T1000 (cell line): ENCODE measurements at places on chromosomes 5 and 9.

GRCh38 chr5:59449905-59450644 lies 443.5 kb downstream of the PDE4D start:
- DNase-seq = no peak

GRCh38 chr9:72855890-72856523 lies 96.8 kb downstream of the ALDH1A1 start:
- DNase-seq = no peak

- DNase-seq = no peak
Measured at GRCh38 chr9:22790329-22790728, 343.7 kb downstream of the DMRTA1 start.

DNA sequence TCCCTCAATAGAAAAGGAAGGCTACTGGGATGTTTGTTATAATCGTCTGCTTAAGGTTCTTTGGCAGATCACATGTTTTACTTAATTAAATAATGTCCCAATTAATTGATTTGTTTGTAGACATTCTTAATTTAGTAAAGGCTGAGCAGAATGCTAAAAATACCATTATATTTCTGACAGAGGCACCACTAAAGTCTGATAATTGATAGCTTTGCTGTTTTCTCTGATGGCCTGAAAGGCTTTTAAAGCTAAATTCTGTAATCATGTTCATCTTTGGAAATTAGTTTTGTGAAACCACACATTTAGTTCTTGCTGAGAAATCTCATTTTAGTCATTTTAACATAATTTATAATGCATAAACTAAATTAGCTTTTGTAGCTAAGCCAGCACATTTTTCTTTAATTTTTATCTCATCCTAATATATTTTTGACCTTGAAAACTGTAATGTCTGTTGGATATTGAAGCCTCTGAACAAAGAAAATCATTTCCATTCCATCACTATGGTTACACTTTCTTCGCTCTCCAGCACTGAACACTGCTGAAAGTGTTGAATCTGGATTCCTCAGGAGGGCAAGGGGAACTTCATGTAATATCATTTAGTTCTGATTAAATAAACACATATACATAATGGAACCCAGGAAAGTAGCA lies 329.4 kb downstream of the ELAVL2 start:
- no peak for DNase-seq

DNA sequence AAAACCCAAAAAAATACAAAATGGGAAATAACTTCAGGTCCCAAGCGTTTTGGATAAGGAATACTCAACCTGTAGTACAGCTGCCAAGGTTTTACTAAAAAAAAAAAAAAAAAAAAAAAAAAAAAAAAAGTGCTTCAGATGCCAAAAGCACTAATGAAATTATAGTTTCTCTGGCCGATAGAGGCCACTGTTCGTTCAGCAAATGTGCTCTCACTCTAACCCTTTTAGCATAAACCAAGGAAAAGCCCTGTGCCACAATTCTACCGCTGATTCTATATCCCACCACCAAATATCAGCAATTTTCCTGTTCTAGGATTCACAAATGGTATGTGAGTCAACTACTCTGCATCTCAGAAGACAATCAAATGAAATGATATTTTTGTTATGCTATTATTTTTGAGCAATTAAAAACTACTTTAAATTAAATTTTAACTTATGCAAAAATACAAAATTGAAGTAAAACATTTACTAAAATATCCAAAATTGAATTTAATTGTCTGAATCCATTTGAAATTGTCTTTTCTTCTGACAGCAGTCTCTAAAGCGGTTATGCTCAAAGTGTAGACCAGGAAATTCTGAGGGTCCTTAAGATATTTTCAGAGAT lies 79.8 kb downstream of the RICTOR start:
- no peak for DNase-seq

GRCh38 chr9:115157245-115157674 lies 39.3 kb upstream of the TNC start:
- no peak for DNase-seq
